Caki2 (cell line): ENCODE measurements at places on chromosomes 11 and 22. TPM values are rescaled to one million over a fixed set of nuclear protein-coding genes. Genes with fewer than 3 reads are reported as not detected.

Gene CFAP300
- total RNA-seq, result 2.2 and 5.2 TPM in 2 replicates

Gene GGTLC2
- 1.8 TPM in 1 of 2 replicates, not detected in the other for total RNA-seq

Gene HPX
- 9.0 TPM in 1 of 2 replicates, not detected in the other for total RNA-seq

Gene MFRP
- not detected in 2 replicates for total RNA-seq

Gene TPH1
- total RNA-seq, result not detected in 2 replicates

Gene C11orf16
- total RNA-seq, result not detected in 2 replicates

Gene KIF18A
- total RNA-seq, result 9.0 and 9.9 TPM in 2 replicates

Gene C11orf97
- total RNA-seq, result not detected in 2 replicates

Gene IGLL1
- total RNA-seq, result not detected in 2 replicates

Gene SCGB1D1
- not detected in 2 replicates for total RNA-seq

Gene OR2AT4
- not detected in 2 replicates for total RNA-seq

Gene TRIM48
- not detected in 2 replicates for total RNA-seq

Gene CRKL
- 25.5 and 30.6 TPM in 2 replicates for total RNA-seq

Gene BEST1
- not detected in 2 replicates for total RNA-seq

Gene RELT
- total RNA-seq, result 2.5 and 3.8 TPM in 2 replicates

Gene MRPL23
- total RNA-seq, result 156 and 211 TPM in 2 replicates

Gene ISX
- not detected in 2 replicates for total RNA-seq

Gene CCDC116
- total RNA-seq, result 0.07 TPM in 1 of 2 replicates, not detected in the other
